ENCODE measurements at places on chromosomes 6 and 20. TPM values are rescaled to one million over a fixed set of nuclear protein-coding genes. Genes with fewer than 3 reads are reported as not detected.

DNA sequence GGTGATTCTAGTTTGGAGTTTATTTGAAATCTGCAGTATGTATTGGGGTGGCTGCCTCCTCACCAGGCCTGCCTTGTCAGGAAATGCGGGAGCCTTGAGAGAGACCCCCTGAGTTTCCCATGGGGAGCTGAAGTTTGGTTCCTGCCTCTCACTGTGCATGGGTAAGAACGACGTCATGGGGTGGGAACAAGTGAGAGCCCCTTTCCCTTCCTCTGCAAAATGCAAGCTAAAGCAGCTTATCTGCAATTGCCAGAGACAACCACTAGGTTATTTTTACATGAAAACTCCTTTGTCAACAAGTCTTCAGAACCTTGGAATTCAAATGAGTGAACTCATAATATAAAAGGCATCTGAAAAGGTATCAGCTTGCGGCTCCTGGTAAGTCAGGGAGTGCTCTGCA lies 58.4 kb downstream of the TMEM170B start:
- DNase-seq: peak; percentile 29

- DNase-seq: no peak
Measured at GRCh38 chr6:150588888-150589499, 10.7 kb upstream of the PLEKHG1 start.

DNA sequence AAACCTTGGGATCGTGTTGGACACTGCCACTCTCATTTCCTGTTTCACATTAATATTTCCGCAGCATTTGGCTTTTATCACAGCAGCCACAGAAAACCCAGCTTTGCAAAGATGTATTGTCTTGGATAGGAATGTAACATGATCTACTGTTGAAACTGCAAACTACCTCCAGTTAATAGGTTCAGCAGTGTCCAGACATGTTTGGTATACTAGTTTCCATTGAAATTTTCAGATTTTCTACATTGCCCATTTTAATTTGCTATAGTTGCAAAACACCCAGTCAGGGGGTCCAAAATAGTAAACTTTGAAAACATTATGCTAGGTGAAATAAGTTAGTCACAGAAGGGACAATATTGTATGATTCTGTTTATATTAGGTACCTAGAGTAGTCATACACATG lies 3.3 kb downstream of the ANKRD6 start:
- no peak for DNase-seq

LKAAEAR1 gene
- 0.73 TPM for total RNA-seq

GRCh38 chr6:64293298-64293697 lies 657.7 kb downstream of the PHF3 start:
- no peak for DNase-seq

DNA sequence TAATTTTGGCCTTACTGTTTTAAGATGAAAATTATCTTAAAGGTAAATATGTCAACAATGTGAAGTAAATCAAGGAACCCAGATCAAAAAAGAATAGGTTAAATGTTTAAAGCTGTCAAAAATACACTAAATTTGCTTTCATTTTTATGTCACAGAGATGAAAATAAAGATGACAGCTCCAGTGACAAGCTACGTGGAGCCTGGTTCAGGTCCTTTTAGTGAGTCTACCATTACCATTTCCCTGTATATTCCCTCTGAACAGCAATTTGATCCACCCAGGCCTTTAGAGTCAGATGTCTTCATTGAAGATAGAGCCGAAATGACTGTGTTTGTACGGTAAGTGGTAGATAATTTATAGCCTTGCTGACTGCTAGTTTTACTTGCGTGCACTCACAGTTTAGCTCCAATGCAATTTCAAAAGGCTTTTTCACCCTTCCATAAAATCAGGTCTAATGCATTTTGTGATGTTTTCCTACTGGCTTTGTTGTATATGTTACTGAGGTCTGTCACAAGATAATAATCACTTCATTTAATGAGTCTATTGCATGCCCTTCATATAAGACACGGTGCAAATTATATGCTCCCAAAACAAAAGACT lies 1.9 kb downstream of the HEBP2 start:
- DNase-seq: no peak

ZBTB12 gene
- 24.0 TPM for total RNA-seq

GRCh38 chr6:12010635-12011275 lies 1.4 kb upstream of the HIVEP1 start:
- DNase-seq: peak; percentile 72

DNA sequence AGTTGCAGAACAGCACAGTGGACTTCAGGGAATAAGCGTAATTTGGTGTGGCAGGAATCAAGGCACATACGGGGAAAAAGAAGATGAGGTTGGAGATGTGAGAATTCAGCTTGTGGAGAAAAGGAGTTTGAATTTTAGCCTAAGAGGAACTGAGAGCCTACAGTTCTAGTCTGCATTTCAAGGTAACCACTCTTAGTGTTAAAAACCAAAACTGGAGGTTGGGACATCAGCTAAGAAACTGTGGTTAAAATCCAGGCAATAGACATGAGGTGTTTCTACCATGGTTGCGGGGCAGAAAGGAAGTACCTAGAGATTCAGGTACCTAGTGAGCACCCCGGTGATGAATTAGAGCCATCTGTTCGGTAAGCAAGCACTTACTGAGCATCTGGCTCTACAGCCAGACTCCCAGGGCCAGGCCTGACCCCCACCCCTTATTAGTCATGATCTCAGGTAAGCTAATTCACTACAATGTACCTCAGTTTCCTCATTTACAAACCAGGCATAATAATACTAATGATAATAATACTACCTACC lies 44.4 kb downstream of the FAXC start:
- DNase-seq: no peak

RPP21 gene
- 75.5 TPM for total RNA-seq

DNA sequence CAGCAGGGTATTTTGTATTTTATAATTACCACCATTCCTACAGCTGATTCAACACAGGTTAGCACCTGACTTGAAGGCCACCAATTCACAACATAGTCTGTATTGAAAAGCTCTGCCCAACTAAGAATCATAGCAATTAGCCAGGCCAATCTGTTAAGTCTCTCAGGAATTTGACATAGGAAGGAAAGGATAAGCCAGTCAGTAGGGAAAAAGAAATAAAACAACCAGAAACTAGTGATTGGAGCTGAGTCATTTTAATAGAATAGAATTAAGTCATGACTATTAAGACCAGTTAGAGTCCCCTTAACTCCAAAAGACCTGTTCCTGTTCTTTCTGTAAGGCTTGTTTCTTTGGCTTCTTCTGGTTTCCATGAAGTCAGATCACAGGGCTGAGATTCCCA lies 8.1 kb downstream of the RANBP9 start:
- DNase-seq: no peak

CGA gene
- not detected for total RNA-seq

DNAAF9 gene
- 8.1 TPM for total RNA-seq

DNA sequence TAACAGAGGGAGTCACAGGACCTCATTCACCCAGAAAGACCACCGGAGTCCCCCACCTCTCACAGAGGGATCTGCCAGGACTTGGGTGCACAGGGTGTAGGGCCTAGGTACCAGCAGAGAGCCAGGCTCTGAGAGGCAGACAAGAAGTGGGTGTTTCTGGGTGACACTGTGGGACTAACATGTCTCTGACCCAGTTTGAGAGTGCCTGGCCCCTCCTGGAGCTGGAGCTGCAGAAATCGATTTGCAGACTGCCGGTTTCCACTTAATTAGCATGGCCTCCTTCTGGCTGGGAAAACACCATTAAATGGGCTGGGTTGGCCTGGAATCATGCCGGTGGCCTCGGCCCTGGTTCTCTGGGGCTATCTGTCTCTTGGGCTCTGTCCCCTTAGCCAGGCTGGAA lies 59.2 kb downstream of the PPP1R16B start:
- DNase-seq: no peak

DNA sequence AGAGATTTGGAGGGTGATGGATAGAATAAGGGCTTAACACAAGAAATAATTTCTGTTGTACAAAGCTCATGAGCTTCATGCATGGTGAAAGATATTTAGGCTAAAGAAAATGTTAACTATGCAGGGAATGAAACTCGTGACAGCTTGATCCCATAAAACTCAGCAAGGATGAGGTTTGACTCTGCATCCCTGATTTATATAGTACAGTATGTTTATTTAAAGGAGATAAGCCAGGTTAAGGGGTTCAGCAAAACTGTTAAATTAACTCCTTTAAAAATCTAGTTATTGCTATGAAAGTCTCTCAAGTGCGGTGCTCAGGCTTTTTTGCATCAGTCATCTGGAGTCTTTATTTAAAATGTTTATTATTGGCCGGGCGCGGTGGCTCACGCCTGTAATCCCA lies 326.4 kb downstream of the LAMA2 start:
- DNase-seq: no peak

SPTLC3 gene
- 0.13 TPM for total RNA-seq

DNA sequence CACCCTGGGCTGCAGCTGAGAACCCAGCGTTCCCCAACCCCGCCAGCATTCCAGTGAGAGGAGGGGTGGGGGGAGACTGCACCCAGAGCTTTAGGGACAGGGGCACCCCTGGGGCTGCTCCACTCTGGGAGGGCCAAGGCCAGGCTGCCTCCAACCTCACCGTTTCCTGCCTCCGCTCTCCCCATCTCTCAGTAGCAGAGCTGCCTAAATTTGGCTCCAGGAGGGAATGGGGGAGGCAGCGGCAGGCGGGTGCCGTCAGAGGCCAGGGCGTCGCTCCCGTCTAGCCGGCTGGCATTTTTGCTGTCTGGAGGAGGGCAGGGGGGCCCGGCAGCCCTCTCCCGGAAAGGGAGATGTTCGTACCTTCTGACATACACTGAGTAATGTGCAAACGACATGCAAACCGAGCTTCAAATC lies 46.6 kb downstream of the NOL4L start:
- peak; percentile 26 for DNase-seq

TSHZ2 gene
- total RNA-seq: 0.23 TPM

DNA sequence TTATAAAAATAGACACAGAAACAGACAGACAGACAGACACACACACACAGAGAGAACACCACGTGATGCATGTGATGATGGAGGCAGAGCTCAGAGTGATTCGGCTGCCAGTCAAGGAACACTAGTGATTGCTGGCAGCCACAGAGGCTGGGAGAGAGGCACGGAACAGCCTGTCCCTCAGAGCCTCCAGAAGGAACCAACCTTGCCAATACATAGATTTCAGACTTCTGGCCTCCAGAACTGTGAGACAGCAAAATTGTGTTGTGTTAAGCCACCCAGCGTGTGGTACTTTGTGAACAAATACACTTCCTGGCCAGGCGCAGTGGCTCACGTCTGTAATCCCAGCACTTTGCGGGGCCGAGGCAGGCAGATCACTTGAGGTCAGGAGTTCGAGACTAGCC lies 9.5 kb upstream of the PARD6B start:
- DNase-seq: no peak

GRCh38 chr20:32359633-32360332 lies 1.7 kb downstream of the ASXL1 start:
- no peak for DNase-seq

GRCh38 chr20:36214684-36215256 lies 21.5 kb upstream of the AAR2 start:
- peak; percentile 43 for DNase-seq

DNA sequence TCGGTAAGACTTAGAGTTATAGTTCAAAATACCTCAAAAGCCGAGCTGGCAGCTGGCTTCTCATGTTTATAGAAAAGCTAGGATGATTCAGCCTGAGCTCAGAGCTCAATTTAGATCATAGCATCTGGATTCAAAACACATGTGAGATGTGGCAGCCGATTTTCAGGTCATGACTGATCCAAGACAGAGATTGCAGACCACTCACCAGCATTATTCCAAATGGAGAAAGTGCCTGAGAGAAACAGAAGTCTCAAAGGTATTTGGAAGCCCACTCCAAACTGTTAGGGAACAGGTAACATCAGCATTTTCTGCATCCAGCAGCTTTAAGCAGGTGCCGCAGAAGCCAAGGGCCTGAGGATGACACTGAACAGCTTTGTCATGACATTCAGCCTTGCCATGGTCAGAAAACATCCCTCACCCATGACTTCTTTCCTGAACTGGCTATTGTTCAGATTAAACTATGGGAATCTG lies 102.2 kb downstream of the BACH2 start:
- no peak for DNase-seq

TNF gene
- total RNA-seq: 0.23 TPM

DNA sequence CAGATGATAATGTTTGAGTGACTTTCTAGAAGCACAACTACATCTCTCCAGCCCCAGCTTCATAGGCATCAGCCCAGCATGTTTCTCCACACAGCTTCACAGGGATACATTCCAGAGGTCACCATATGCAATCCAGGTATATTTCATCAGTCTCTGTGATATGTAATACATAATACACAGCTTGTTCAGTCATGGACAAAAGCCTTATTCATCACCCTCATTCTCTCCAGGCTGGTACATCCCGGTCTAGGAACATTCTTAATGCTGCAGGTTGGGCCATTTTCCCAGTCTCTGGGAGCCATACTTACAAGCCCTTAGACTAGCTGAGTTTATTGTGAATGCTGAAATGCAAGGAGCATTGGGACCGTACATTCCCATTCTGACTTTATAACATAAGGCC lies 169.4 kb downstream of the TMEM200A start:
- no peak for DNase-seq

CALHM4 gene
- total RNA-seq: not detected

DNA sequence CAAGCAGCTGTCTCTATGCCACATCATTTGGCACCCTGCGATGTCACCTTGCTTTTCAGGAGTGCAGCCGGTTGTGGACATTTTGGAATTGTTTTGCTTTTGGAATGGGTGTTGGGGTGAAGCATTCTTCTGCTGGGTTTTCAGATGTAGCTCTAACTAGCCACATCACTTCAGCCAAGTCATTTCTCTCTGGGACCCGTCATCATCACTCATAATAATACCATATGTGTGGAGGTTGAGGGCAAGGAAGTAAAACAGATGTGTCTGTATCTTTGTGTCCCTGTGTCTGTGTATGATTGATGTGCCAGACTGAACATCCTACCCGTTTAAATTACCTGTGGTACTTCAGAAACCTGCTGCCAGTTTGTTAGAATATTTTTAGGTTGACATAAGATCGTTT lies 49.5 kb upstream of the TULP4 start:
- DNase-seq: no peak

GRCh38 chr6:107355659-107356058 lies 103.7 kb downstream of the PDSS2 start:
- no peak for DNase-seq

SLC22A7 gene
- not detected for total RNA-seq

DNA sequence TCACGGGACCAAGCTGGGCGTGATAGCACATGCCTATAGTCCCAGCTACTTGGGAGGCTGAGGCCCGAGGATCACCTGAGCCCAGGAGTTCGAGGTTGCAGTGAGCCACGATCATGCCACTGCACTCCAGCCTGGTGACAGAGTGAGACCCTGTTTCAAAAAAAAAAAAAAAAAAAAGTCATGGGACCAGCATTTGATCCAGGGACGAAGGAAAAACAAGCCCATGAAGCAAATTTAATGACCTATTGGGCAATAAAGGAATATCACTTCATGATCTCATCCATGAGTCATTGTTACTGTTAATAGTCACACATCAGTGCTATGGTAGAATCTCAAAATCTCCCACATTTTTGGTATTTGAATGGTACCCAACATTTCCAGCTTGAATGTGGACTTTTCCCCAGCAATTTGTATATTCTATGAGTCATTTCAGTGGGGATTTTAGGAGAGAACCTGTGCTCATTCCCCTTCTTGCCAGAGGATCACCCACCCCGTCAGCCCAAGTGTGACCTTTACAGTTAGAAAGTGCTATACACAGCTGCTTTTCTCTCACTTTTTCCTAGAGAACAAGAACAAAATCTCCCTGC lies 8.5 kb upstream of the SOD2 start:
- DNase-seq: no peak

All from WTC11 (cell line).